ENCODE measurements at places on chromosomes 5 and 9. TPM values are rescaled to one million over a fixed set of nuclear protein-coding genes. Genes with fewer than 3 reads are reported as not detected.

RBM18 gene
- 15.1 TPM for total RNA-seq

IRX1 gene
- total RNA-seq, result not detected

GRCh38 chr5:123438244-123438643, 15.0 kb upstream of the CEP120 start:
- H3K4me1 ChIP-seq, result peaks cover 4% of the 10 kb centered on the region
- no peak overlapping the region for H3K27ac ChIP-seq
- H3K36me3 ChIP-seq, result no peaks in the 10 kb centered on the region

DNA sequence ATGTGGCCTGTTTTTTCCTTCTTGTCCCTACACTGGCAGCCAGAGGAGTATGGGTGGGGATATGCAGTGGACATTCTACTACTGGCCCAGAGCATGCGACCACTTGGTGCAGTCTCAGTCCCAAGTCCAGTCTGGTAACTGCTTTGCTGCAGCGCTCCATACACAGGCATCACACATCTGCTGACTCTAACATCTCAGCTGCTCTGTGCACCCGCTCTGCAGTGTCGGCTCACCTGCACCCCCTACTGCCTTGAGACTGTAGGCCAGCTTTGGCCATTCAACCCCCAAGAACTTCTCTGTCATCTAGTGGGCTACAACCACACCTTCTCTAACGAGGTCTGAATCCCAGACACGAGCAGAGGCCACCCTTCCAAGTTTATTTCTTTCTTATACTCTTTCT, 46.4 kb upstream of the SLCO6A1 start:
- DNase-seq, result no peak
- no peak overlapping the region for H3K4me3 ChIP-seq
- no peaks in the 10 kb centered on the region for H3K27me3 ChIP-seq
- no peaks in the 10 kb centered on the region for H3K36me3 ChIP-seq
- H3K4me1 ChIP-seq, result no peaks in the 10 kb centered on the region
- no peak overlapping the region for H3K27ac ChIP-seq

GRCh38 chr9:136787690-136788400, 3.3 kb upstream of the TMEM141 start:
- no peak overlapping the region for H3K4me3 ChIP-seq
- DNase-seq, result no peak
- H3K36me3 ChIP-seq, result no peaks in the 10 kb centered on the region
- H3K4me1 ChIP-seq, result peaks cover 15% of the 10 kb centered on the region
- H3K27me3 ChIP-seq, result no peaks in the 10 kb centered on the region

DND1 gene
- 1.2 TPM for total RNA-seq

PCDHA4 gene
- not detected for total RNA-seq

DNA sequence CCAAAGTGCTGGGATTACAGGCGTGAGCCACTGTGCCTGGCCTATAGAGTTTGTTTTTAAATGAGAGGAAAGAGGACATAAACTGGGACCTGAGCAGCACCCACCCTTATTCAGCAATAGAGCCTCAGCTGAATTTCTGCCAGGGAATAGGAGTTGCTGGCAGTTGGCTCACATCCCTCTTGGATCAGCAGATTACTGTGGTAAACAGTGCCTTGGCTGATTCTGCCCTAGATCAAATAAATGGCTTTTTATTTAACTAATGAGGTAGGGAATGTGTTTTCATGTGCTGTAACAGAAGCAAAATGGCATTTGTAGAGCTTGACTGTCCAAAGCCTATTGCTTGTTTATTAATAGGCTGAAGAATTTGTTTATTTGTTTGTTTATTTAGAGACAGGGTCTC, 2.1 kb downstream of the ARHGEF37 start:
- no peak overlapping the region for H3K27ac ChIP-seq
- DNase-seq, result no peak
- H3K36me3 ChIP-seq, result no peaks in the 10 kb centered on the region
- H3K4me3 ChIP-seq, result no peak overlapping the region

RNF183 gene
- 0.92 TPM for total RNA-seq

RPL7A gene
- total RNA-seq, result 2,937 TPM

- H3K4me3 ChIP-seq, result no peak overlapping the region
- DNase-seq, result no peak
- H3K27me3 ChIP-seq, result no peaks in the 10 kb centered on the region
- no peak overlapping the region for H3K27ac ChIP-seq
- H3K36me3 ChIP-seq, result no peaks in the 10 kb centered on the region
Observed at GRCh38 chr9:117916291-117916690, 212.1 kb downstream of the TLR4 start.

GRCh38 chr9:35380619-35381018, 109.3 kb upstream of the RUSC2 start:
- no peaks in the 10 kb centered on the region for H3K4me1 ChIP-seq
- H3K27me3 ChIP-seq, result no peaks in the 10 kb centered on the region
- H3K36me3 ChIP-seq, result no peaks in the 10 kb centered on the region

DNA sequence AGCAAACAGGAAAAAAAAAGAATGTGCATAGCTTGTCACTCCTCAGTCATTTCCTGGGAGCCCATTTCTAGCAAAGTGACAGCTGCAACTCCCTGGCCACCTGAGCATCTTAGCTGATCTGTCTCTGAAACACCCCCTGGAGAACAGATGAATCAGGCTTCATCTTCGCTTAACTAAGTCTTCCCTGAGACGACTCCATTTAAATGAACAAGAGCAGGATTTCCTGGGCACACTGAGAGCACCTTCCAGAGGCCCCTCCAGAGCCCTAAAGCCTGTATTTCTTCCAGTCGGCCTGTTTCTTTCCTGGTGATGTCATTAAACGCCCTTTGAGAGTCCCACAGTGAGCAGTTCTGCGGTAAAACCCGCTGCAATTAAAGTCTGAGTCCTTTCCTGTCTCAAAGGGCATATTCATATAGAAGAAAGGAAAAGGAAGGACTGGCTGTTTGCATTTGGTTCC, 13.9 kb downstream of the TGFBI start:
- no peaks in the 10 kb centered on the region for H3K27me3 ChIP-seq
- H3K4me3 ChIP-seq, result no peak overlapping the region
- no peak overlapping the region for H3K27ac ChIP-seq

BTNL8 gene
- not detected for total RNA-seq

DNA sequence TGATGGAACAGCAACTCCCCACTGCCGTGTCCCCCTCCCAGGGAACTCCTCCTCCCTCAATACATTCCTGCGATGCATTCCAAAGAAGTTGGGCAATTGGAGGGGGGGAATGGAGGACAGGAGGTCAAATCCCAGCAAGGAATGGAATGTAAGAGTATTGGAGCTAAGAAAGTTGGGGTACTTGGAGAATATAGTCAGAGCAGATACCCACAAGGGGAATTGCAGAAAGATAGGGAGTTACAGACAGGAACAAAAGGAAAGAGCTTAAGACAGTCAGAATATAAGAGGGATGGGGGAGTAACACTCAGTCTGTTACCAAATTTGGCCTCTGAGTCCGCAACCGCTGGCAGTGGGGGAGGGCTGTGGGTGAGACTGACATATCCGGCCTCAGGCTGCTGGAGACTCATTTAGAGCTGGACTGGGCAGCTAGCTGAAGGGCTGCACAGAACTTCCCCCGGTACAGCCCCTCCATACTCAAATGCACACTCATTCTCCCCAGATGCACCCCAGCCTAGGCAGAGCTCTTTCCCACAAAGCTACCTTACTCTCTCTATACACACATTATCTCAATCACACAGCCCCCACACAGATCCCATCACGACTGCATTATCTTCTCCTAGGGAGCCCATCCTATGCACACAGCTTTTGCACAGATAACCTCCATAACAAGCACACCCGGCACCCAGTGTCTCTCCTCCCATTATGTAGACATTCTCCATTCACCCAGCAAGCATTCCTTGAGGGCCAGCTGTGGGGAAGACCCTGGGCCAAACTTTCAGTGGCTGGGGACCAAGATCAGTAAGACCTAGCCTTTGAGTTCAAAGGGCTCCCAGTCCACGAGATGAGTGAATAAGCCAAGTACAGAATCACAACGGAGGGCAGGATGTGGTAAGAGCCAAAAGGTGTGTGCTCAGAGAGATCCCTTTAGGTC, 3.7 kb downstream of the TLN1 start:
- H3K36me3 ChIP-seq, result no peaks in the 10 kb centered on the region
- no peak for DNase-seq

TTF1 gene
- total RNA-seq, result 16.0 TPM

DNA sequence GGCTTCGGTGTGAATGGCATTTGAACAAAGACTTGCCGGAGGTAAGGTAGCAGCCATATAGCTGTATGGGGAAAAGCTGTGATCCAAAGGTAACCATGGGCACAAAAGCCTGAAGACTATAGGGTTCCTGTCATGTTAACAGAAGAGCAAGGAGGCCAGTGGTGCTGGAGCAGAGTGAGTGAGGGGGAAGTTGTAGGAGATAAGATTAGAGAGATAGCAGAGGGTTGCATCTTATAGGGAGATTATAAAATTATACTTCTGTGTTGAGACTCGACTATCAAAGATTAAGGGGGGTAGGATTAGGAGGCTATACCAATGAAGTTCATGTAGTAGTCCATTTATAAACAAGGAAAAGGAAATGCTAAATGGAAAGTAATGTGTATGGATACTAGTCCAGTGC, 3.3 kb downstream of the NCBP1 start:
- no peak for DNase-seq
- H3K4me1 ChIP-seq, result peaks cover 27% of the 10 kb centered on the region
- no peaks in the 10 kb centered on the region for H3K27me3 ChIP-seq
- H3K36me3 ChIP-seq, result peaks cover 13% of the 10 kb centered on the region
- H3K4me3 ChIP-seq, result no peak overlapping the region
- no peak overlapping the region for H3K27ac ChIP-seq

DNA sequence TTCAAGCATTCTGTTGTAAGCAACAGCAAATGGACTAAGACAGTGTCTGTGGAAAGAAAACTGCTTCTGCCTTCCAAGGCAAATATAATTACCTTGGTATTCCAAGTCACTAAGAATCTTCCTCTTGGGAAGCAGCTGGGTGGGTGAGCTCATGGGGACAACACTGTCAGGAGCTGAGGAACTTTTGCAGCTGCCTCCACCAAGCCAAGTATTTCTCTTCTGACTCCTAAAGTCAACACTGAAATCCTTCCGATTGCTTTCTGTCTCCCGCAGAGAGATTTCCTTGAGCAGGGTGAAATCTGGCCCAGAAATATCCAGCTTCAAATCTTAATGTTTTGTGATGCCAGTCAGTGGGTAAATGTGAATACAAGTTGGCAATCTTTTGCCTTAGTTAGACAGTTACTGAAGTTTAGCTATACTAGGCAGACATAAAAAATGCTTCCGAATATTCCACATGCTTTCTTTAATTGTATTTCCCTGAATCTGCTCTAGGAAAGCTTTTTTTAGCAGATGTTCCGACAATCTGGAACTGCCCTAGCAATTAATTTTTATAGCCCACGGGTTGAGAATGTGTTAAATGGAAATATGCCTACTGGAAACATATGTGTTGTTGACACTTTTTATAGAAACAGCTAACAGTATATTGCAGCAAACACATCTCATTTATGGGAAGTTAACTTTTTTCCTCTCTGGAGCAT, 369.9 kb upstream of the DAB2 start:
- no peak overlapping the region for H3K27ac ChIP-seq
- H3K36me3 ChIP-seq, result no peaks in the 10 kb centered on the region
- H3K27me3 ChIP-seq, result no peaks in the 10 kb centered on the region
- no peak overlapping the region for H3K4me3 ChIP-seq
- no peaks in the 10 kb centered on the region for H3K4me1 ChIP-seq

DNA sequence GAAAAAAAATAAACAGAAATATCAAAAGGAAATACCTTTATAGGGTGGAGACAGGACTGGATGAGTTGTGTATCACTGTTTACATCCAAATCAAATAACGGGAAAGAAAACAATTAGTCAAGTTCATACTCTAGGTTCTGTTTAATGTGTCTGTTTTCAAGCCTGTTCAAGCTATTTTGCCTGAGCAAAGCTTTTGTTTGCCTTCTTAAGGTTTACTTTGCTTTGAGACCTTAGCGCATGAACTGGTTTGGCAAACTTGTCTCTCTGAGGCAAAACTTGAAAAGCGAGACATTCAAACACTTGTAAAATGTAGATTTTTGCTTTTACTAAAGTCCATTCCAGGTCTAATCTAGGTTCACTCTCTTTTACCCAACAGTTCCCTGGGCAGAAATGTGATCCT, 174.1 kb upstream of the RFX3 start:
- no peak overlapping the region for H3K27ac ChIP-seq
- no peak overlapping the region for H3K4me3 ChIP-seq
- DNase-seq, result no peak
- H3K36me3 ChIP-seq, result no peaks in the 10 kb centered on the region

DNA sequence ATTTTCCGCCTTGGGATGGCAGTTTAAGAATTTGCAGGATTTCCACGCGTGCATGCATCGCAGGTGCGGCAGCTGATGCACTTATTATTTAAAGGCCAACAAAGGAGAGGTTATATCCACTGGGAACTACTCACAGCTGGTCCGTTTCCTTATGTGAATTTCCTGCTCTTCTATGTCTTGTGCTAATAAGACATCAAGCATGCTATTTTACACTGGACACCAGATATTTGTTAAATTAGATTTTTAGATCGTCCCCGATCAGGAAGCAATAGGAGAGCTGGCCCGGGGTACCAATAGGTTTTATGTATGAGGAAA, 476 bp upstream of the DTWD2 start:
- DNase-seq, result peak; percentile 38
- no peaks in the 10 kb centered on the region for H3K36me3 ChIP-seq
- H3K4me1 ChIP-seq, result peaks cover 27% of the 10 kb centered on the region
- peak overlapping the region; percentile 78 for H3K4me3 ChIP-seq

- no peaks in the 10 kb centered on the region for H3K36me3 ChIP-seq
- DNase-seq, result no peak
- H3K4me1 ChIP-seq, result no peaks in the 10 kb centered on the region
- no peak overlapping the region for H3K4me3 ChIP-seq
- H3K27ac ChIP-seq, result no peak overlapping the region
- H3K27me3 ChIP-seq, result no peaks in the 10 kb centered on the region
Observed at GRCh38 chr5:8848997-8849594, 696.8 kb downstream of the SEMA5A start.

- H3K4me3 ChIP-seq, result no peak overlapping the region
- no peaks in the 10 kb centered on the region for H3K4me1 ChIP-seq
- peaks cover 24% of the 10 kb centered on the region for H3K27me3 ChIP-seq
- H3K36me3 ChIP-seq, result no peaks in the 10 kb centered on the region
- DNase-seq, result no peak
- no peak overlapping the region for H3K27ac ChIP-seq
Observed at GRCh38 chr5:160773646-160774410, 78.2 kb downstream of the ATP10B start.

DNA sequence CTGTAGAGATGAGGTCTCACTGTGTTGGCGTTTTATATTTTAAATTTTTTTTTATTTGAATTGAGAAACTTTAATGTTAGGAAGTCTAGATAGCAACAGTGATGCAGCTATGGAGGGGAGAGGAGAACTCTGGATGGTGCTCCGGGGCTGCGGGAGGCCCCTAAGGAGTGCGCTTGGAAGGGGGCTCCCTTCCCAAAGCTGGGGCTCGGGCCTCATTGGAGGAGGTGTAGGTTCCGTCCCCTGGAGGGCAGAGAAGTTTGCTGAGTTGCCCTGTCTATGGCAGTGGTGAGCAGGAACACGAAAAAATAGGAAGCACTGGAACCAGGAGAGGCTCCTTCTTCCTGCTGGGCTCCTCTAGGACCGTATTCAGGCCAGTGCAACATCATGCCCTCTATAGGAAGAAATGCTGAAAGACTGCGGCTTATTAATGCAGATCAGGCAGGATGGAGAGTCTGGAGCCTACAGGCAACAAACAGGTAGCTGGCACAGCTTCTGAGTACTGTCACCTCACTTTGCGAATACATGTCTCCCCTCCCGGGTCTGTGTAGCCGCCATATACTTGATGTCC, 16.1 kb downstream of the AHRR start:
- no peaks in the 10 kb centered on the region for H3K4me1 ChIP-seq
- H3K4me3 ChIP-seq, result no peak overlapping the region
- no peaks in the 10 kb centered on the region for H3K27me3 ChIP-seq
- H3K27ac ChIP-seq, result no peak overlapping the region
- no peaks in the 10 kb centered on the region for H3K36me3 ChIP-seq
- DNase-seq, result no peak

Data from PC-9 (cell line).